ENCODE measurements at places on chromosomes 4 and X.

DNA sequence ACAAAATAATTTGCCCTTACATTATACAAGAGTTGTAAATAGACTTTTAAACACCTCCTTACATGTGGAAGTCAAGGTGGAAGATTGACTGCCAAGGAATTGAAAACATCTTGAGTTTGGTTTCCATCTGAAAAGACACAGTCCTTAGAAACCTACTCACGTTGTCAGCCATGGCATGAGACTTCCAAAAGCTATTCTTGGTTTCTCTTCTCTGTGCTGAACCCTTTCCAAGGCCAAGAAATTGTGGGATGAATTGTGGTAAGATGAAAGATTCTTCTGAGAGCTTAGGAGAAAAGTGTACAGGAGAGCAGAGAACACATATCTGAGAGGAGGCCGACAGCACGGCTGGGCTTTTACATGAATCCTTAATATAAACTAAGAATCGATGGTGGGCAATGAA is 370.0 kb downstream of the FBXW7 start:
- DNase-seq: no peak

DNA sequence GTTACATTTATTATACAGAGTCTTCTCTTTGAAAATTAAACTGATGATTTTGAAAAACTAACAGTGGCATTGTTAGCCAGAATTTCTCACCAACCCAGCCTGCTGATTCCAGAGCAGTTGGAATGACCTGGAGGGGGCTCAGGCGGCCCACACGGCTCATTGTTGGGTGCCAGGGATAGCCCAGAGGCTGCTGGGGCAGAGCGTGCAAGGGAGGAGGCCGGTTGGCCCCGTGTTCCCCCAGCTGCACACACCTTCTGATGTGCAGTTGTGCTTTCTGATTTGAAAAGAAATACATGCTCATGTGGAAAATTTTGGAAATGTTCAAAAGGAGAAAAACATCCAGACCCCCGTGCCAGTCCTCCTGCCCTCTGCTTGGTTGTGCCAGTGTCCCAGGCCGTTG is 20.6 kb downstream of the WFS1 start:
- no peak for DNase-seq

DNA sequence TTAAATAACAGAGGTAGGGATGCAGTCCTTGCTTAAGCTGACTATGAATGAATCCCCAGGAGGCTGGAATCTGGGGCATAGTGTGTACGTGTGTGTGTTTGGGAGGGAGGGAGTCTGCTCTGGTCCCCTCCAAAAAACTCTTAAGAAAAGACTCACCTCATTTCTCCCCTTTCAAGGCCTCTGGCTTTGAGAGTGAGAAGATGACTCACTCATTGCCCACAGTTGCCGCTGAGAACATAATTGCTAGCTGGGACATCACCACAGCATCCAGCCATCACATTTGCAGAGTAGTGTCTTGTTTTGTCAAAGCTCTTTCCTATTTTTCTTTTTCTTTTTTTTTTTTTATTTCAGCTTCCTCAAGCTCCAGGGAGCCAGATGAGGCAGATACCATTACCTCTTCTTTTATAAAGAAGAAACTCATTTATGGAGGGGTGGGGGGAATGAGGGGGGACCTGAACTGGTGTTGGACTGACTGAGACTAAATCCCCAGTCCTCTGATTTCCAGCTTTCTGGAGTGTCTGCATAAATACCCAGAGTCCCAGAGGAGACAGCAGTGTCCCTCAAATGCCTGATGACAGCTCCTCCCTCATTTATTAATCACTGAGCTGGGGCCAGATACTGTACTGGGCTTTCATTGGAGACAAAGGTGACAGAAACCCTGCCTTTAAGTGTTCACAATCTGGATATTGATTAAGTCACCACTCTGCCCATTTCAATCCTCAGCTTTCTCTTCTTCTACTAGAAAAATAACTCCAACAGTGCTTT is 61.9 kb upstream of the LAS1L start:
- DNase-seq: no peak

DNA sequence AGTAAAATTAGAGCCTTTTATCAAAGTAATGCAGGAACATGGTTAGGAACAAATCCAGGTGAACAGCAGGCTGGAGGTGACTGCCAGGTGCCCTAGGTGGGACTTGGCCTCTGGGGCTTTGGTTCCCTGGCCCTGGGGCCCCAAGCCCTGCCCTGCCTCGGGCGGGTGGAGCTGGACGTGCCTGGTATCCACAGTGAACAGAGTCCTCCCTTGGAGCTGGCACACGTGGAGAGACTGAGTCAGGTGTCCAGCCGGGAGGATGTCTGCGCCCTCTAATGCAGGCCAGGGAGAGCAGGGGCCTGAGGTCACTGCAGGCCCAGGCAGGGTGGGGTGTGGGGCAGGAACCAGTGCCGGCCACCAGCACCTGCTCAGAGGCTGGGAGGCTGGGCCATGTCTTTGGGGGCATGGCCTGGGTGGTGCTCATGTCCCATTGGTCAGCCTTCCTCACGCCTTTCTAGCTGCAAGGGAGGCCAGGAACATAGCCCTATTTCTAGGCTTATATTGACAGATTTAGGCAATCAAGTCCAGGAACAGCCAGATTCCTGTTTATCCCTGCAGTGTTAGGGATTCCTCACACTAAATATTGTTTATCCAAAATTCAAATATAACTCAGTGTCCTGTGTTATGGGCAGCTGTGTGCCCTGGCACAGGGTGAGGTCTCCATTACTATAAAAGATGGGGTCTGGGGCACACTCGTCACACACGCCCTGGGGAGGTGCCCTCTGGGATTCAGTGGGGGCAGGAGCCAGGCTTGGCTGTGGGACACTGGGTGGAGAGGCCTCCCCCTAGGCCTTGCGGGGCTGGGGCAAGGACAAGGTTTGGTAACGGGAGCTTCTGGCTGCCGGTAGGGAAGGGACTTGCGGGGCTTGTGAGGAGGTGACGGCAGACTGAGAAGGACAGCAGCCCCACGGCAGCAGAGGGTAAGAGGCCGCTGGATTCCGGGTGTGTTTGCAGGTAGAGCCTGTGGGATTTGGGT is 14.3 kb upstream of the NAT8L start:
- no peak for DNase-seq

DNA sequence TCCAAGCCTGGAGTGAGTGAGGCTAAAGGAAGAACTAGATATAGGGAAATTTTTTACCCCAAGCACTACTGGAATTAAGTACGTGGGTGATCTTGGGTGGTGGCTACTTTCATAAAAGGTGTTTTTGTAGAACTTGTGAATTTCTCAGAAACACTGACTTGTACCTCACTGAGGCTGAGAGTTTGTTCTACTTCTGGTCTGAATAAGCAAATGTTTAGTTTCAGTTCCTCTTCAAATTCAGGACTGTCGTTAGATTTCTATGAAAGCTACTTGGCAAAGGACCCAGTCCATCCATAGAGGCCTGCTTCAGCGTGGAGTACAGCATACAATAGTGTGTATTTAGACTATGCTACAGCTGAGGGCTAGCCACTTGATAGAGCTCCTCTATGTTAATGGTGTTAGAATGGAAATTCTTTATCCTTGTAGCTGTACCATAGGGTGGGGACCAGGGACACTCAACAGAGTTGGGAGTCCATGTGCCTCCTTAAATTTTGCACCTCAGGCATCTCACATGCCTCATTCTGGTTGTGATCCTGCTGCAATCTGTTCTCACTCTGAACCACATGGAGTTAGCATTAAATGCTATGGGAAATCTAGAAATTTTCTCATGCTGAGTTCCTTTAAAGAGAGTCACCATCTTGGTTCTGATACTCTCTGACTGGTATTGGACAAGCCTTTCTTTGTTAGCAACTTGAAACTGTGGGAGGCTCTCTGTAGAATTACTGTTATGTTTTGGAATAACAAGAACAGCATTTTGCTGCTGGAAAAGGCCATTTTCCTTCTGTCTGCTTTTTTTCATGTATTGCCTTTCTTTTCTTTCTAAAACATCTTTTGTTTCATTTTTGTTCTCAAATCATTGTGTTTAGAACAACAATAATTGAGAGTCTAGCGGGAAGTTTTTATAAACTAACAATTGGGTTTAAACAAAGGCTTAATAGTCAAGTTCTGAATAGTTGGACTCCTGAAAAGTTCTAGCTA is 86.8 kb downstream of the PDGFRA start:
- no peak for DNase-seq

DNA sequence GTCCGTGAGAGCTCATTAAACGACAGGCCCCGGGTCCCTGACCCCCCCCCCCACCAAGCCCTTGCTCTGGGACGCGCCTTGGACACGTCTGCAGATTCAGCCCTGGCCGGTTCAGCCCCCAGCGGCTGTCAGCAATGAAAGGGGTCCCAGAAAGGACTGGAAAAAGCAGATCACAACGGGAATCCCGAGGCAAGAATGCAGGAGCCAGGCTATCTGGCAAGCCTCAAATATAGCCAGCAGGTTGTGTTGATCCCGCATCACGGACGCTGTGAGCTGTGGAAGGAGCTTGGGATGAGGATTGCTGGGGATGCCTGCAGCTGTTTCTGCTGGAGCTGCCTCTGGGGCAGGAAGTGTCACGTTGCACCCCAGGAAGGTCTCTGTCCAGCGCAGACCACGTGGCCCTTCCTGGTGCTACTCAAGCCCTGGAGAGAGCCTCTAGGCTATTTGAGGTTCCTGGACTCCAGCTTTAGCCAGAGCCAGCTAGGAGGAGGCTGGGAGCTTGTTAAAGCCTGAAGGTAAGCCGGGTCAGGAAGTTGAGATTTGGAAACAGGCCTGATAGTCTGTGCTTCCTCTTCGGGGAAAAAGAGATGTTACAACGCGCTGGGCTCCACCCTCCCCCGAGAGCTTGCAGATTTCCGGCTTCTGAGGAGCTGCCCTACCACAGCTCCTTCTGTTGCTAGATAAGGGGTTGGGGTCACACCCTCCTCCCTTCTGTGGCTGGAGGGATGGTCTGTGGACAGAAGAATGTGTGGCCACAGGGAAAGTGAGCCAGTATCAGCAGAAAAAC is 19.3 kb upstream of the CSF2RA start:
- DNase-seq: peak; percentile 96

GRCh38 chrX:74535408-74536151 is 78.8 kb downstream of the RLIM start:
- peak; percentile 86 for DNase-seq

DNA sequence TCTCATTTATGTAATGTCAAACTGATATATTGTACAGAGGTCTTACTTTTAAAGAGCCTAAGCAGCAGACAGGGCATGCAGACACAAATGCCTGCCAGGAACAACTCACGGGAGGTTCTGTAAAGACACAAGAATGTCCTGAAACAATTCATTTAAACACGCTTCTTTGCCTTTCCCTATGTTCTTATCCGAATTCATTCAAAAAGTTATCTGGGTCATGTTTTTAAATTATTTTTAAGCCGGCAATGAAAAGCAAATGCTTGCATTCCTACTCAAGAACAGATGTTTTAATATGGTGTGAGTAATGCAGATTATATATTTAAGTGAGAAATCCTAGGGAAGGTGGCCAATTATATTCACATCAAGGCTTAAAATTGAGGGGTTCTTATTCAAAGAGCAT is 192.6 kb downstream of the PDGFC start:
- no peak for DNase-seq

DNA sequence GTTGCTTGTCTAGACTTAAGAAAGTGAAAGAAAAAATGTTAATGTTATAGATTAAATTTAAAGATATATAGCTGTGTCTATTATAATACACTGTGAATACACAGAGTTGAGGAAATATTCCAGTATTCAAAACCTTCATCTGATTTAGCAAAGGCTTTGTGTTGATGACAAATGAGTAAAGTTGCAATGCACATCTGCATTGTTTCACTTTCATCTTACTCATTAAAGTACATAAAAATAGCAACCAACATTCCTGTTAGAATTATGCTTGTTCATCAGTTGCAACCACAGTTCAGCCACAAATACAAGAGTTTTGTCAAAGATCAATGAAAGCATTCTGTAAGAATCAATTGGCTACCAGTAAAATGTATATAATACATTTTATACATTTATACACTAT is 346.4 kb upstream of the SLC7A11 start:
- no peak for DNase-seq

DNA sequence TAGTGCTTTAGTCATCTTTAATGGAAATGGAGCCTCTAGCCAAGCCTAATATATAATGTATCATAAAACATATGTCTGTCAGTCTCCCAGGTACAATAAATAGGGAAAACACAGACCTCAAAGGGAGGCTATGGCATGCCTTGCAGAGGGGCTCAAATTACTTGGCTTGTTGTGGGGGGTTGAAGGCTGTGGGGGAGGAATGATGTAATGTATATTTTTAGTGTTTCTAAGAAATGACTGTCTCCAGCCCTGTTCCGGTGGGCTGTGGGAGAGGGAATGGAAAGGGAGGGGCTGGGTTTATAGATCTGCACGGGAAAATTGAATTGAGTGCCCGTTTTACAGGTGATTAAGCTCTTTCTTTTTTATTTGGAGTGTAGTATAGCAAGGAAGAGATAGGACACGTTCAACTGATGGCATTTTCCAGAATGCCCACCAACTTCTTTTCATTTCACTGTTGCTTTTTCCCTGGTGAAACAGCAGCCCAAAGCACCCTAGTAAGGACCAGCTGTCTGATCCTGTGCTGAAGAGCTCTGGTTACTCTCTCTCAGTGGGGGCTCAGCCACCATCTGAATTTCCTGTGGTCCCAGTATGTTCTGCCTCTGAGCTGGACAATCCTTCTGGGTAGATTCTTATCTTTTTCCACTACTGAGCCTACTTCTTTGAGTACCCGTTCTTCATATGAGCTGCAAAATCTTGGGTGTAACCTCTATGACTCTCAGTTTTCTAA is 220.7 kb upstream of the CASK start:
- DNase-seq: peak; percentile 53

DNA sequence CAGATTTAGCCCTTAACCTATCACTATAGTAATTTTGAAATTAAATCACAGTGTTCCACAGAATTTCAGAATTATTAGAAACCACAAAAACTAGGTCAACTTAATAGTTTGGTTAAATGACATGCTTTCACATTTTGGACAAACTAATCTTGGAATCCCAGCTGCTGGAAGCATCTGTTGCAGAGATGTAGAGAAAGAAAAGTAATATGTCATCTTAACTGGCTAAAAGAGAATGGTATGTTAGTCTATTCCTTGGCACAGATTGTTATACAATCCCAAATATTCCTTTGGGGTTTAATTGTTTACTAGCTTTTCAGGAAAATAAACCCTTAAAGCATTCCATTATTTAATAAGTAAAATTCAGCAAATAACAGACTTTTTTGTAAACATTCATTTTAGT is 519.9 kb downstream of the IL15 start:
- peak; percentile 23 for DNase-seq

- no peak for DNase-seq
These were observed 134.6 kb downstream of the KDM6A start for GRCh38 chrX:45007598-45007997.

- DNase-seq: no peak
These were observed 332.6 kb downstream of the DTHD1 start for GRCh38 chr4:36614011-36614410.

DNA sequence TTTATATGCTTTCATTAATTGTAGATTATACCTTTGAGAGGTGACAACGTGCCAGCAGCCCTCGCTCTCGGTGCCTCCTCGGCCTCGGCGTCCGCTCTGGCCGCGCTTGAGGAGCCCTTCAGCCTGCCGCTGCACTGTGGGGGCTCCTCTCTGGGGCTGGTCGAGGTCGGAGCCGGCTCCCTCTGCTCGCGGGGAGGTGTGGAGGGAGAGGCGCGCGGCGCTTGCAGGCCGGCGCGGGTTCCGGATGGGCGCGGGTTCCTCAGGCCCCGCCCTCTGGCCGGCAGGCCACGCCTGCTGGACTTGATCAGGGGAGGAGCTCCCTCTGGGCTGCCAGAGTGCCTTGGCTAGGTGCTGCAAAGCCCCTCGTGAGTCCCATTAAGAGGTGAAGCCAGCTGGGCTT is 321.1 kb upstream of the PCDH18 start:
- no peak for DNase-seq

Data from SJCRH30 (cell line).